Keratinocyte (primary cell): ENCODE measurements at places on chromosomes 2 and 18. TPM values are rescaled to one million over a fixed set of nuclear protein-coding genes. Genes with fewer than 3 reads are reported as not detected.

Gene KCNG3
- not detected in 3 replicates for polyA plus RNA-seq

Gene CPLX4
- polyA plus RNA-seq = not detected in 3 replicates

Gene C2orf80
- polyA plus RNA-seq = not detected in 3 replicates

Gene EFEMP1
- 176 to 285 TPM (median 234 TPM) in 3 replicates for polyA plus RNA-seq

Gene UBE2E3
- 88.3 to 107 TPM (median 91.1 TPM) in 3 replicates for polyA plus RNA-seq

Gene MROH2A
- polyA plus RNA-seq = 0.17 to 0.37 TPM (median 0.33 TPM) in 3 replicates

Gene LINC00305
- not detected in 3 replicates for polyA plus RNA-seq

Gene TTLL4
- 19.6 to 26.3 TPM (median 20.1 TPM) in 3 replicates for polyA plus RNA-seq

Gene EML6
- 0.26 to 2.0 TPM (median 0.96 TPM) in 3 replicates for polyA plus RNA-seq

Gene LYG2
- 0.14 to 0.24 TPM in 2 of 3 replicates, not detected in the other for polyA plus RNA-seq

- no peak for DNase-seq
These were observed at the start of gene PDCD1 for GRCh38 chr2:241858206-241859016. Gene PDCD1, minus strand, starts transcription at chr2:241858894. Its CDS starts 56 bp downstream, at chr2:241858838.

- no peak for DNase-seq
These were observed 277.8 kb upstream of the SIX2 start for GRCh38 chr2:45287045-45287444.

DNA sequence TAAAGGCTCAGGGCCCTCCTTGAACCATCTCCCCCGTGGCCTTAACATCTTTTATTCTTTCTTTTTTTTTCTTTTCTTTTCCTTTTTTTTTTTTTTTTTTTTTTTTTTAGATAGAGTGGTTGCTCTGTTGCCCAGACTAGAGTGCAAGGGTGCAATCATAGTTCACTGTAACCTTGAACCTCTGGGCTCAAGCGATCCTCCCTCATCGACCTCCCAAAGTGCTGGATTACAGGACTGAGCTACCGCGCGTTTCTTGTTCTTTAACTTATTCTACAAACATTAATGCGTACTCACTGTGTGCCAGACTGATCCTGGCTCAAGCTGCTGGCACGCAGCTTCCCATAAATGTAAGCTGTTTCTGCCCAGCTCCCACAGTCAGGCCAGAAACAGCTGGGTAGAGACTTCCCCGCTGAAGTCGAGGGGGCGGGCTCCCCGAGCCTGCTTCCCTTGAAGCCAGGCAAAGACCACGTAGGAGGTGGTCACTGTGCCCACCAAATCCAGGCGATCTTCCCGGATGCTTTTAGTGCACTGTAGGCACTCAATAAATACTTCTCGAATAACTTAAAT lies 29.2 kb upstream of the ATP6V1B1 start:
- DNase-seq = no peak

DNA sequence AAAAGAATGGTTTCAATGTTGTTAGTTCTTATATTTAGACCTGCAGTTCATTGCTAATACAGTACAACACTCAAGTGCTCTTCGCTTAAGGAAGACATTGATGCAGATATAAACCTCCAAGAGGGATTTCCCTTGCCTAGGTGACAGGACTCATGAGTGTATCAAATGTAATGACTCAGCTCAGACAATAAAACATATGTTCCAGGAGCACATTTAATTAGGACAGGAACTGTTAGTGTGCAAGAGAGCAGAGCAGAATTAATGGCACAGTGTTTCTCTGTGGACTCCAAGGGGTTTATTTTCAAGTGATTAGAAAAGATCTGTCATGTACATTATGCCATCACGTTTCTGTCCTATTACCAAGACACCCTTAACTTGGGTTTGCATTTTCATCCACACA lies 375.0 kb downstream of the LRRTM4 start:
- no peak for DNase-seq

DNA sequence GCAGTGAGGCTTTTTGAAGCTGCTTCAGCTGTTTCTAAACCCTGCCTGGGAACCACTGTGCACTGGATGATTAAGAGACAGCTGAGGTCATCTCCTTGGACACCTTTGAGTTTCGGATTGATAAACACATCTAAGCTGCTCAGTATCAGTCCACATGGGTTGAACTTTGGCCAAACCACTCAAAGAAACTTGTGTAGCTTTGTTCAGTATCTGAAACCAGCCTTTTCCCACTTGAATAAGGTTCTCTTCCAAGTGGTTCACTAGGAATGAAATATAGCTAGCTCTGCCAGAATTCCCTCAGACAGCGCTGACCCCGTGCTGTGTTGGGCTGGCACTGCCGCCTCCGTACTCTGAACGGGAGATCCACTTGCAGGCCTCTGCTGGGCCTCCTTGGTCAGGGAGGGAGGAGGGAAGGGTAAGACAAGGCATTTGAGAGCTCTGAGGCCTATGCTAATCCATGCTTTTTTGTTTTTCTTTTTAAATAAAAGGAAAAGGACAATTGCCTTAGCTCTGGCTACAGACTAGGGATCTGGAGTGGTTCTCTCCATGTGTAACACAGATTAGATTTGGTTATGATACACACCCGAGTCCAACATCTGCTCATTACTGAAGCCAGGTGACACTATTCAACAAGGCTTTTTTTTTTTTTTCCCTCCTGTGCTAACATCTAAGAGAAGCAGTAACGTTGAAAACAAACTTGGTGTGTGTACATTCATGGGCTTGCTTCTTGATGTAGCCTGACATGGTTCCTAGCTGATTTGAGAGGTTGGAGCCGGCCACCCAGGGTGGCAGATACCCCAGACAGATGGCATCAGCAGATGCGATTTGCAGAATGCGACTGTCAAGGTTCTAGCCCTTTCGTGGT lies 67.7 kb downstream of the NCK2 start:
- DNase-seq = no peak

- DNase-seq = no peak
These were observed 755.0 kb upstream of the RAB6C start for GRCh38 chr2:129224486-129224885.

GRCh38 chr2:226837787-226838603 lies 2.1 kb downstream of the RHBDD1 start:
- no peak for DNase-seq

GRCh38 chr2:153145470-153145978 lies 333.0 kb downstream of the RPRM start:
- DNase-seq = no peak

DNA sequence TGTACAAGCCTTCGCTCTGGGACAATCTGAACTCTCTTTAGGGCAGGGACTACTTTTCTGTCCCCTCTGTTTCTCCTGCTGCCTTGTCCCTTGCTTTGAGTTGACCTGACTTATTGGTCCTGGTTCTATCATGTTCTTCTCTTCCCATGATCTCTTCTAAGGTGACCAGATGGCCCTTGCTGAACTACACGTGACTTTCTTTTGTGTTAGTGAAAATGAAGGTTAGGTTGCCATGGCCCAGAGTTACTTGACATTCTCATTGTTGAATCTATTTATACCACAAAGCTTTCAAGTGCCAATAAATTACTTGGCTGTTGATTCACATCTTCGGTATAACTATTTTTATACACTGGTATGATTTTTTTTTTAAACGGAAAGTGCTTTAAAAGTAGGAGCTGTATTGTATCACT lies 24.4 kb downstream of the MRPL33 start:
- no peak for DNase-seq

DNA sequence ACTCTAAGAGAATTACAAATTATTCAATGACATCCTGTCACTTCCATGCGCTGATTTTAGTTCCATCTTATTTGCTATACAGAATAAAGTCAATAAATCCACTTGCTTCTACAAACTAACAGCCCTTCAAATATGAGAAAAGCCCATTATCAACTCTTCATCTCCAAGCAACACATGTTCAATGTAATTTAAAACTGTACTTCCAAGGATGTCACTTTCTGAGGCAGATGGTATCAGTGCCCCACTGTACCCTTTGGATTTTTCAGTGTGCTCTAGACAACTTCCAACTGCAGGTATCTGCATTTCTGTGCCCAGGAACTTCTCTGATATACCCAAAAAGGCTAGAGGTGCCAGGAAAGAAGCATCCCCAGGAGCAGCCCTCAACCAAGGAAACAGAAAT lies 87.6 kb downstream of the SMAD2 start:
- DNase-seq = no peak

DNA sequence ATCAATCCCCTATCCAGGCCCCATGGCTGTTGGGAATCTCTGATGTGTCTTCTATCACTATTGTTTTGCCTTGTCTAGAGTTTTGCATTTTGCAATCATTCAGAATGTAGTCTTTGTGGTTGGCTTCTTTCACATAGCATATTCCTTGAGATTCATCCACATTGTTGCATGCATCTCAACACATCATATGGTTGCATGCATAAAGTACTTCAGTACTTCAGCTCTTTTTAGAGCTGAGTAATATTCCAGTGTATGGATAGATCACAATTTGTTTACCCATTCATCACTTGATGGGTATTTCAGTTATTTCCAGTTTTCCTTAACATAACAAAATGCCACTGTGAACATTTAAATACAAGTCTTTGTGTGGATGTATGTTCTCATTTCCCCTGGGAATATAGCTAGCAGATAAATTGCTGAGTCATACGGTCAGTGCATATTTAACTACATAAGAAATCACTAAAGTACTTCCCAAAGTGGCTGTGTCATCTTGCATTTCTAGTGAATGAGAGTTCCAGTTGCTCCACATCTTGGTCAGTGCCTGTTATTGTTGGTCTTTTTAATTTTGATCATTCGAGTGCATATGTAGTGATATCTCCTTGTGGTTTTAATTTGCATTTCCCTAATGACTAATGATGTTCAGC lies 138.8 kb downstream of the BCL11A start:
- no peak for DNase-seq

DNA sequence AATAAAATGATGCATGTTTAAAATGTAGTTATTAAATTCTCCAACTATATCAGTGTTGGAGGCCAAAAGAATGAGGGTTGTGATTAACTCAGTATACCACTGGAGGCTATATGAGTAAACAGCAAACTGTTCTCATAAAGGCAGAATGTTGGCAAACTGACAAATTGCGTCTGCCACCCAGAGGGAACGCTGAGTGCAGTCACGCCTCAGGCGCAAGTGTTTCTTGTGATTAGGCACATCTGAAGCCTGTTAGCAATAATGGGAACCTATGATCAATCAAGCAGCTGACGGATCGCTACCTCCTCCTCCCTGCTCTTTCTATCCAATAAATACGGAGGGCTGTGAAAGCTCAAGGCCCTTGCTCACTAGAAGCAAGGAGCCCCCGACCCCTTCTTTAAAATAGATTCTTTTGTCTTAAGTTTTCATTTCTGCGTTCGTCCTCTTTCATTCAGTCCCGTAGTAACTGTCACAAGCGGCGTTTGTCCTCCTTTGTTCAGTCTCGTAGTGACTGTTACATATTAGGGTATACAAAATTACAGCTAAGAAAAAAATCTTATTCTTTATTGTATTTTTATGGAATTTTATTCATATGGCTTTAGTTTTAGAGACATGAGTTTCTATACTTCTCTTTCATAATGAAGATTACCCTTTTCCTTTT lies 16.3 kb upstream of the RMND5A start:
- peak; percentile 91 for DNase-seq
